ENCODE measurements at places on chromosomes 16 and 17.
A peak's percentile ranks its signal among the peaks of the same experiment; 100 is the strongest.

DNA sequence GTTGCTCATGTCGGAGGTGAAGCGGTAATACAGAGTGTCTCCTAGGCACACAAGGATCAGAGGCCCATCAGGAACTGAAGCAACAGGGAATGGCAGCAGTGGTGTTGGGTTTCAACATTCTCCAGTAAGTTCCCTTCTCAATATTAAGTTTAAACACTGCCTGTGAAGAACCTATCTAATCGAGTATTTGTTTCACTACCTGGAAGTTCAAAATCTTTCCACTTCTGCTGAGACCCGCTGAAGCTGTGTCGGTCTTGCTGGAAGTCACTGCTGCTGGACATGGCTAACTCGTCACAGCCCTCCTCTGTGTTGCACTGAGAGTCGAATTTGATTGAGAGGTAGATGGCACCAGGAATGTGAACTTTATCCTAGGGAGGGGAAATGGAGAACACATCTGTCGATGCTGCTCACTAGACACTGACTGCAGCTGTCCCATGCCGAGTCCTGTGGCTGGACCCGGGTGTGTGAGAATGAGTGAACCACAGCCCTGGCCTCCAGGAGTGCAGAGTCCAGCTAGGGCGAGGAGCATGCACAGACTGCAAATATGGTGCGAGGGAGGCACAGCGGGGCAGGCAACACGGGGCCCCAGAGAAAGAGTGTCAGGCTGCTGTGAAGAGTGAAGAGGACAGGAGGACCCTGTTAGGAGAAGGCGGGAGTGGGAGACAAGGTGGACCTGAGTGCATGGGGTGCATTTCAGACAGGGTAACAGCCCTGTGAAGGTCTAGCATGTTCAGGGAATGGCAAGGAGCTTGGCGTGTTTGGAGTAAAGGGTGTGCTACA is 50.1 kb upstream of the ATP2A3 start:
- no peak for DNase-seq

DNA sequence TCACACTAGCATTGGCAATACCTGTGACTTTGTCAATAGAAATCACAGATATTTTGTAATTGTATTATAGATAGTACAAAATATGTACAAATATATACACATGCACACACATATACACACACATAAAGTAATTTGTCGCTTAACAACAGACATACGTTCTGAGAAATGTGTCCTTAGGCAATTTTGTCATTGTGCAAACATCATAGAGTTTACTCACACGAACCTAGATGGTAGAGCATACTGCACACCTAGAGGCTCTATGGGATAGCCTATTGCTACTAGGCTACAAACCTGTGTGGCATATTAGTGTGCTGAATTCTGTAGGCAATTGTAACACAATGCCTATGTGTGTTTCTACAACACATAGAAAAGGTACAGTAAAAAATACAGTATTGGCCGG is 11.0 kb downstream of the UNC119 start:
- DNase-seq = no peak

DNA sequence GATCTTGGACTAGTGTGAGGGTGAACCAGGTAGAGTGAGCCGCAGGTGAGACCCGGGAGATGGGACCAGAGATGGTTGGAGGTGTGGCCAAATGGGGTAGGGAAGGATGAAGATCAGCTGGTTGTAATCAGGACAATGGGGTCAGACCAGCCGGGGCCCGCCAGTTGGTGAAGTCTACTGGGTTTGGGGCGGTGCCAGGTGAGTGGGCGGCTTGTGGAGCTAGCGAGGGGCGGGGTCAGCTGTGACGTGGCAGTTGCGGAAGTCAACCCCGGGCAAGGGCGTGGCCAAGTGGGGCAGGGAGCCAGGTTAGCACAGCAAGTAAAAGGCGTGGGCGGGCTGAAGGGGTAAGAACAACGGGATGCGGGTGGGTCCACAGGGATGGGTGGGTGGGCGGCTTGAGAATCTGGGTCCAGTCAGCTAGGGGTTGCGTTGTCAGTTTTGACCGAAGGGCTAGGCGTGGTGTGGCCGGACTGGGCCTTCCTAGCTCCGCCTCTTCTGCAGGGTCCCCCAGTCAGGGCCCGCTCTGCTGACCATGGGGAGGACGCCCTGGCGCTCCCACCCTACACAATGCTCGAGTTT is 25.5 kb upstream of the ALKBH5 start:
- no peak for DNase-seq

DNA sequence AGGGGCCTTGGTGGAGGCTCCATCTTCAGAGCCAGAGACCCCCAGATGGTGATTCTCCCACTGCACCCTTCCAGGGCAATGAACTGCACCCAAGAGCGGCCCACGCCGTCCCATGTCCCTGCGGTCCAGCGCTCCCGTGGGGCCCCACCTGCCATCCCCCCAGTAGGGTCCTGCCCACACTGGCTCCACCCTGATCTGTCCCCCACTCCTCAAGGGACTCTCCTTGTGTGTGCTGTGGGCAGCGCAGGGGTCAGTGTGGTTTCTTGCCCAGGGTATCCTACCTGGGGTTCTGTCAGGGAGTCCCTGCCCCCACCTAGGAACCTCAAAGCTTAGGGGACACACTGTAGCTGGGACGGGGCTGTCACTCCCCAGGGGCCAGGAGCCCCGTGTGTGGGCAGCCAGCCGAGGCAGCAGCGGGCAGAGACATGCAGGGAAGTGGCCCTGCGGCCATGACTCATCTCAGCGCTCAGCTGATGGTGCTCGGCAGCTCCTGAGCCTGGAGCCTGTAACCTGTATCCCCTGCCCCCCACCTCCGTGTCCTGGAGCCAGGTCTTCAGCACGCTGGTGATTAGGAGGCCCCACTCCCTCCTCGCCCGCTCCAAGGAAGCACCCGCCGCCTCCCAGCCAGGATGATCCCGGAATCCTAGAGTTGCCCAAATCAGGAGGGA is 35.7 kb upstream of the SSTR5 start:
- DNase-seq = no peak

DNA sequence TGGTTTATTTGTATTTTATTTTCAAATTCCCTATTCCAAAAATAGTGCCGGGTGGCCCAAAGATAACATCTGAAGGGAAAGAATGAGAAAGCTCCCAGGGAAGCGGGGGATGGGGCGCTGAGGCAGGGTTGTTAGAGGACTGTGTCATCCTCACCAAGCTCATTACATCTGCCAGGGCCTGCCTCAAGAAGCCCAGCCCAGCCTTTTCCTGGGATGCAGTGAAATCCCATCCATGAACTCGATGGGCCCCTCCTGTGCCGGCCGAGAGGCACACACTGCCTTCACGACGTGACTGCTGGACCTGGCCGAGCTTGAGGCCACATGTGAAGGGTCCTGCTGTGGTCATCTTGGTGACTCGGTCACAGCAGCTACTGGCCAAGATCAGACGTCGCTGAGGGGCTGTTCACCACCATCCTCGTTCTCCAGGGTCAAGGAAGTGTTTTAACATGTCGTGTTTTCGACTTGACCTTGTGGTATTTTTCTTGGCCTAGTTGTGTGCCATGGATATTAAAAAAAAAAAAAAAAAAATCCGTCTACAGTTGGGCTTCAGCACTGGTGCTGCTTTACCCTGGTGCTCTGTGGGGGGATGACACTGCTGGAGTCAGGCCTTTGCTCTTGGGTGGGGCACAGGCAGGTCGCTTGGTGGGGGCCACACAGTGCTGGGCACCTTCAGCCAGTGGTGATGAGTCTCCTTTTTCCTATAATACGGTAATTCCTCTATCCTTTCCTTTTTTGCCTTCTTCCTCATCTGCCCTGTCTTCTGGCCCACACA is 4.9 kb downstream of the TIMM22 start:
- no peak for DNase-seq

DNA sequence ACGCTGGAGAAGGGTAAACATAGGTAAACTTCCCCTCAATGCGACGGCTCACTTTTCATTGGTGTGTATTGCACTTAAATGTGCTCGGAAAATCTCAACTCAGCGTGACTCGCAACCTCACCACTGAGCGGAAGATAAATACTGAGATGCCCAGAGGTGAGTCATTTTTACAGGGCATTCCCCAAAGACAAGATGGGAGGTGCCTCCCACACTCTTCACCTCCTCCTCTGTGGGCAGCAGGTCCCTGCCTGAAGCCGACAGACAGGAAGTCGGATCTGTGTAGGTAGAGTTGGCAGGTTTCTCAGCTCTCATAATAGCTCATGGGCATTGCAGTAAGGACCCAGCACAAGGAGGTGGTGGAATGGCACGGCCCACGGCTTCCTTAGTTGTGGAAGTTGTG is 274.6 kb upstream of the HSBP1 start:
- DNase-seq = no peak

DNA sequence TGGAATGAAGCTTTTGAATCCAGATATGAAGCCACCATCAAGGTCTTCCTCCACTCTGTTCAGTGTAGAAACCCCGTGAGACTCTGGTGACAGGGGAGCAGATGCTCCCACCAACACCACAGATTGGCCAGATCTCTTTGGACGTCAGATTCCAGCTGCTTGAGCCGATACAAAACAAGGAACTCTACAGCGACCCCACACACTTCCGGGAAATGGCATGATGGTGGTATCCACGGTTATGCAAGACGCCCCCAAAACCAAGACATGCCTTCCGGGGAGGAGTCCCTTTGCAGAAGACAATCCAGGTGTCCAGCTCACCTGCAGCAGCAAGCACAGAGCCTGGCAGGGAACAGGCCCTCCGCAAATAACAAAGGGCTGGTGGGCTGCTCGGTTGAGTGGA is 19.8 kb upstream of the PITPNA start:
- DNase-seq = no peak

GRCh38 chr17:38572669-38573365 is 32.9 kb downstream of the SRCIN1 start:
- DNase-seq = peak; percentile 20

DNA sequence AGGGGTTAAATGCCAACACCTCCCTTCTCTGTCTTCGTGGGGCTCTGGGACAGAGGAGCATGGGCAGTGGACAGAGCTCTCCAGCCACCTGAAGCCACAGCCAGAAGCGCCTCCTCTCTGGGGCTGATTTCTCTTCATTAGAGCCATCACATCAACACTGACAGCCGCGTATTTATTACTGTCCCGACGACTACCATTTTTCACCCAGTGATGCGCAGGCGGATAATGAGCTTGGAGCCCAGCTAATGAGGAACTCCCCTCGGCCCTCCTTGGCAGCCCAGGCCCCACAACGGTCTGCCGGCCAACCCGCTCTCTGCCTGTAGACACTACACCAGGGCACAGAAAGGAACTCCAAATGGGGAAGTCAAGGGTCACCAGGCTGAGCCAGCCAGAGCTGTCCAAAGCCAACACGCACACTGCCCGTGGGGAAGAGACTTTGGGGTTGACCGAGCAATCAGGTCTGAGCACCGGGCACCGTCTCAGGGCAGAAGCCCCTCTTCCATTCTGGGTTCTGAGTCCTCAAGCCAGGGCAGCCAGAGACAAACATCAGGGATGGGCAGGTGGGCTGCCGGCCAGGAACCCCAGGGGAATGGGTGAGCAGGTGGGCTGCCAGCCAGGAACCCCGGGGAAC is 13.2 kb downstream of the SDK2 start:
- no peak for DNase-seq

GRCh38 chr17:60371818-60372510 is 20.0 kb downstream of the USP32 start:
- no peak for DNase-seq

DNA sequence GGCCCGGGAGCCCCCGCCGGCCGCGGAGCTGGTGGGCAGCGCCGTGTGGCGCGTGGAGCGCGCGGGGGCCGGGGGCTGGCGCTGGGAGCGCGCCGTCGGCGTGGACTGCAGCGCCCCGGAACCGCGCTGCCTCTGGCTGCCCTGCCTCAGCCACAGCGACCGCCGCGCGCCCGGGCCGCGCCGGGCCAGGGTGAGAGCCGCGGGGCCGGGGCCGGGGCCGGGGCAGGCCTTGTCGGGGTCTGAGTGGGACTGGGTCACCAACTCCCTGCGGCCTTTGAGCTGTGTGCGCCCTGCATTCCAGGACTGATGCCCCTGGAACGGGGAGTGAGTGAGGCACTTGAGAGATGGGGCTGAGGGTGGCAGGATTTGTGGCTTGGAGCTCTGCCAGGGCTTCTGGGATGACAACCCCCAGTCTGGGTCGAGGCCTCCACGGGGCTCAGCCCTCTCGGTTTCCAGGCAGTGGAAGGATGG is 25.7 kb downstream of the ARHGAP23 start:
- no peak for DNase-seq

DNA sequence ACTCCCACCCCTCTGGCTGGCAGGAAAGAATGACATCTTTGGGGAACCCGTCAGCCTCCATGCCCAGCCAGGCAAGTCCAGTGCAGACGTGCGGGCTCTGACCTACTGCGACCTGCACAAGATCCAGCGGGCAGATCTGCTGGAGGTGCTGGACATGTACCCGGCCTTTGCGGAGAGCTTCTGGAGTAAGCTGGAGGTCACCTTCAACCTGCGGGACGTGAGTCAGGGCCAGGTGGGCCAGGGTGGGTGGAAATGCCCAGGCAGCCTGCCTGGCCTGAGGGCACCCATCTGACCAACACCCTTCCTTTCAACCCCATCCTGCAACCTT is 8.1 kb upstream of the DCAF7 start:
- no peak for DNase-seq

- no peak for DNase-seq
These were observed 79.5 kb downstream of the CPPED1 start for GRCh38 chr16:12724226-12724625.

DNA sequence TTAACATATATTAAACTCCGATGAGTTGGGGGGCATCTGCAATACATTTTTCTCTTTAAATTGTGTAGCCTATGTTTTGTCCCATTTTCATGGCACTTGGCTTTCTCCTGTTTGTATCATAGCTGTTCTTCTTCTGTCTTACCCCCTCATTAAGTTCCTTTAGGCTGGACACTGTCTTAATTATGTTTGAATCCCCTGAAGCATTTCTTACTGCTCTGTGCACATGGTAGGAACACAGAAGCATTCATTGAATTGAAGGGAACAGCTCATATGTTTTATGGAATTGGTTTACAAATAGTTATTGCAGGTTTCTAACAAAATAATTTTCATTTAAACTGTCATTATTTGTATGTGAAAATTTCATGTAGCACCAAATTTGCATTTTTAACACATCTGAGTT is 176.8 kb downstream of the TANC2 start:
- DNase-seq = no peak

DNA sequence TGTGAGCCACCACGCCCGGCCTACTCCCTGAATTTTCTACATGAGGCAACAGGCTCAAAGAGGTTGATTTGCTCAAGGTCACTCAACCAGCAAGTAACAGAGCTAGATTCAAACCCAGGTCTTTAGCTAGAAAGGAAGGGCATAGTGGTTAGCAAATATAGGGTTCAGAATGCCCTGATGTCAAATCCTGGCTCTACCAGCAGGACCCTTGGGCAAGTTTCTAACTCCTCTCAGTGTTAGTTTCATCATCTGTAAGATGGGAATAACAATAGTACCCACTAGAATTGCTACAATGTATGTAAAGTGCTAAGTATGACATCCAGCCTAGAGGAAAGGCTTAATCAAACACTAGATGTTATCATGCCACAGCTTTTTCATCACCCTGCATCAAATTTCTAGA is 19.1 kb upstream of the CYB5B start:
- DNase-seq = no peak

GRCh38 chr17:77531641-77532040 is 390.9 kb downstream of the SEC14L1 start:
- no peak for DNase-seq

DNA sequence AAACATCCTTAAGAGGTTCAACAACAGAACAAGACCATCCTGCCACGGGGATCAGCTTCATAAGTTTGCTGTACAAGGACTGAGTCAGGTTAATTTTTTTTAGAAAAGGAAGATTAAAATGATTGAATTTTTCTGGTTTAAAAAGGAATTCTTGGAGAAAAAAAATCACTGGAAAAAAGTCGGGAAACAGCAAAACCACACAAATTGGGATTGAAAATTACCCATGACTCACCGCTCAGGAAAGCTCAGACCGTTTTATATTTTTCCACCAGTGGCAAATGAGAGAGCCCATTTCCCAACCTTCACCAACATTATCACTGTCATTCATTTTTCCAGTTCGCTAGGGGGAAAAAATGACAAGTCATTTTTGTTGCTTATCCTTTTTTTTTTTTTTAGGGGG is 46.6 kb downstream of the MRM3 start:
- no peak for DNase-seq
